NCI-H446 treated with DMSO at 0.1 percent for 48 hours (cell line): ENCODE measurements at places on chromosomes 4 and X.
A peak's percentile ranks its signal among the peaks of the same experiment; 100 is the strongest.

GRCh38 chr4:119190354-119190753 is 22.2 kb upstream of the USP53 start:
- no peak for DNase-seq

DNA sequence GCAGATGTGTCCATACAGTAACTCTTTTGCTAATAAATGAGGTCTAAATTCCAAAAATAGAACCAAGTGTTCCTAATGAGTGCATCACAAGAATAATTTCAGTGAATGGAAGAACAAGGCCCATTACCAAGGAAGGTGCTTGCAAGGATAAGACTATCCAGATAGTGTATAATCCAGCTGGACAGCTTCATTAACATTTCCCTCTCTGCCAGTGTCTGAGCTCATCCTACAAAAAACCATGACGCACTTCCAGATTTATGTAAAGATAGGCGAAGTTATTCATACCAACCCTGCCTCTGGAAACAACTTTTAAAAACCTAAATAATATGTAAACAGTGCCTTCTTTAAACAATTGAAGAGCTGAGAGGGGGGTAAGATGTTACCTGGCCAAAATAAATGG is 177.9 kb upstream of the STK26 start:
- no peak for DNase-seq

DNA sequence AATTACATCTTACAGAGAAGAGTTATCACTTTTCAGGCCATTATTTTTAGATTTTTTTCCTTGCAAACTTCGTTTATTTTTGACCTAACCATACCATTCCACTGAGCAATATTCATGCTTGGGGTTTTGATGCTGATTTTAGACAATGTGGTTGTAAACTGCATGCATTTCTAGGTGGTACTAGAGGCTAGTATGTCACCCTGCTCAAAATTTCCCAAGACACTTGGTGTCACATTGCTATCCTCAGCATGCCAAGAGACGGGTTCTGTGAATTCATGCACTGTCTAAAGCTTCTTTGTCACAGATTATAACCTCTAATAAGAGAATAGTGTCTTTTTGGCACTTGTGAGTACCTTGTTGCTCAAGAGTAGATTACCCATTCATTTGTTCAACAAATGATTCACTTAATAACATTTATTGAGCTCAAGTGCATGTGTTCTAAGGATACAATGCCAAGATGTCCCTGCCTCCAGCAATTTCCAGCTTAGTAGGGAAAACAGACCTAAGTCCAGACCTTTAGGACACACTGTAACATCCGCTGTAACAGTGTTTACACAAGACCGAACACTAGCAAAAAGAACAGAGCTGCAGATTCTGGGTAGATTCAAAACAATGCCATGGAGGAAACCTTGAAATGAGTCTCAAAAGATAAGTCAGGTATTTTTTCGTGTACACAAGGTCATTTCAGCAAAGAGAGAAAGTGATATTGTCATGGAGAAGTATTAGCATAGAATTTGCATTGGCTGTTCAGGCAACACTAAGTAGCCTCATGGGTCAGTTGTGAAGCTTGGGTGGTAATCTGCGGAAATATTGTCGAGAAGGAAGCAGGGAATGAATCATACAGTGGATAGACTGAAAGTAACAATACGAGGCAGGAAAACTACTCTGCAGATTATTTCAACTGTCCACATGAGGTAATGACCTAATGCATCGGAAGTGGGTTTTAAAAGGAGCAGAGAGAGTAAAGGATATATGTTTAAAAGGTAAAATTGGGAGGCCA is 515.1 kb upstream of the ZFP42 start:
- DNase-seq: no peak

DNA sequence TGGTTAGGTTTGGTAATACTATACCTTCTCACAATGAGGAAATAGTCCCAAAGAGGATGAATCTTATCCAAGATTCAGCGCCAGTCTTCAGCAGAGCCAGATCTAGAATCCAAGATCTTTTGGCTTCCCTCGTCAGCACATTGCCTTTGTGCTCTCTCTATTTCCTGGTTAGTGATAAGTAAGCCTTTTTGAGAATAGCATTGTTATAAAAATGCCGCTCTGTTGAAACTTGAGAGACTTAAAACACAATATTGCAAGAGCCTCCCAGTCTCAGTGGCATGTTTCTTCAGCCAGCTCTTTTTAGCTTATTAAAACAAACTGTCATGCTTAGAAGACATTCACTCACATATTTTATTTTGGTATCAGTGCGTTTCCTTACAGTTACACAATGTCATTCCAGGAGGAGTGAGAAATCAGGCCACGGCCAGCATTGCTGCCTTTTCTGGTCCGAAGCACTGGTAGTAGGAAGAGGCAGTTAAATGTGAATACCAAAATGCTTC is 141.4 kb downstream of the KLHL8 start:
- DNase-seq: no peak

- DNase-seq: peak; percentile 38
These were observed at the start of gene NUDT11 for GRCh38 chrX:51496501-51497291. TSS of gene NUDT11 (minus strand) at chrX:51496592. CDS start at chrX:51496444, 148 bp downstream.

- no peak for DNase-seq
These were observed 13.6 kb upstream of the CXCL2 start for GRCh38 chr4:74112399-74113105.

DNA sequence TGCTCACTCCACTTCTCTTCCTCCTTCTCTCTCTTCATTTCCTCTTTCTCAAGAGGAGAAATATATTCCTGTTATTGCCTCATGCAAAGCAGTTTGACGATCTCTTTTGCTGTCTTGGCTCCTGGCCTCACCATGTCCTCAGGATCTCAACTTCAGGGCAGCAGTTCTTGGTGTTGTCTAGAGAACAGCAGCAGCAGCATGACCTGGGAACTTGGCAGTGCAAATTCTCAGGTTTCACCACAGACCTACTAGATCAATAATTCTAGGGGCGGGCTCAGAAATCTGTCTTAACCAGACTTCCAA is 193.4 kb upstream of the EDNRA start:
- no peak for DNase-seq

DNA sequence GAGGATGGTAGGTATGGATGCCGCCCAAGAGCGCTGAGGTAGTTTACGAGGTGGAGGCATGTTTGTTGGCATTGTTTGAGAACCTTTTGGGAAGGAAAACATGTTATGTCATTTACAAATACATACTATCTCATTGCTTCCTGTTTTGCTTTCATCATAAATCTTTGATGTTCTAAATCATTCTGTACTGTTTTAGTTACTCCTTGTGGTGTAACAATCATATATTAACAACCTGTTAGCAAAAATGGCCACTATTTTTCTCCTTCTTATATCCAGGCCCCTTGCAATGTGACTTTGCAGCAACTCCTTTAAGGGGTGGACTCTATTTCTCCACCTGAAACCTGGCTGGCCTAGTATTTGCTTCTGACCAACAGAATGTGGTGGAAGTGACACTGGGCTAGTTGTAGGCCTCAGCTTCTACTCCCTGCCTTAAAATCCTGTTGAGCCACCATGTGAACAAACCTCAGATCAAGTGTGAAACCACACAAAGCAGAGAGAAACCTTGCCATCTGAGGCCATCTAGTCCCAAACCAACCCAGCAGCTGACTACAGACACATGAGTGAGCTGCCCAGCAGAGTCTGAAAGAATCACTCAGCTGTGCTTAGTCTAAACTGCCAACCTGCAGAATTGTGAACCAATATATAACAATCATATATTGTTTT is 15.8 kb upstream of the CXorf38 start:
- no peak for DNase-seq

DNA sequence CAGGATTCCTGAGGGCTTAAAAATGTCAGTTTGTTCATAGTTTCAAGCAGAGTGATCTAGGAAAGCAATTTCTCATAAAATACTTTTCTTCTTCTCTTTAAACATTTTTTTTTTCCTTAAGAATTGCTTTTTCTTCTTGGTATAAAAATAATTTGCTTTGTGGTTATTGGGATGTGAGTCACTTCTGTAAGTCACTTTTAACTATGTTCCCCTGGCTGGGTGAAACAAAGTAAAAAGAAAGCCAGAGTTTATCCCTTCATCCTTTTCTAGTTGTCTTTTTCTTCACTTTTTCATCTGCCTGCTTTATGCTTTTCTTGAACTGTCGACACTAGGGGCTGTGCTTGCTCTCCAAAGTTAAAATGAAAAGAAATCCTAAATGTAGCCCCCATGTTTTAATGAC is 33.5 kb downstream of the ARSJ start:
- no peak for DNase-seq

DNA sequence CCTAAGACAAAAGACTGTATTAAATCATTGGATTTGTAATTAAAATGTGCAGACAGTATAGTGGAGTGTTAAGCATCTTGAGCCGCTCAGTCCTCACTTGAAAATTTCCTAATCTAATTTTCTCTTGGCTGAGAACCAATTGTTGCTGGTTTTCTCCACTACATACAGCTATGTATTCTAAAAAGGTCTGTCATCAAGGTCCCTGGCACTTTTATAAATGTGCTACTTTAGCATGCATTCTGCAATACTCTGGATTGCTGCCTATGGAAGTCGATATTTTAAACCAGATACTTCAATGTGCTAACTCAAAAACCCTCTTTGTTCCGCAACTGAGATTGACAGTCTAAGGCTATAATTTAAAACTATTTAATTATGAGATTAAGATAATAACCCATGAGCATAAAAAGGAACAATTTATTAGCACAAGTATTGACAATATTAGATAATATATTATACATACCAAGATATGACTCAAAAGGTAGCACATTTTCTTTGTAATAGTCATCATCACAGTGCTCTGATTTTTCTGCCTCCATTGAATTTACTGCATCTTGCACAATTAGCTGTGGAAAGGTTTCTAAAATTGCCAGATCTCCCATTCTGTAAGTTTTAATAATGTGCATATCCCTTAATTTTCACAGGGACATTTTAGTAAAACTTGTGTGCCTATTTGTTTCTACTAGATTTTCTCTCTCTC is 815.1 kb downstream of the ADGRL3 start:
- DNase-seq: no peak

- no peak for DNase-seq
These were observed 238.6 kb downstream of the ADAMTS3 start for GRCh38 chr4:72330381-72330780.

DNA sequence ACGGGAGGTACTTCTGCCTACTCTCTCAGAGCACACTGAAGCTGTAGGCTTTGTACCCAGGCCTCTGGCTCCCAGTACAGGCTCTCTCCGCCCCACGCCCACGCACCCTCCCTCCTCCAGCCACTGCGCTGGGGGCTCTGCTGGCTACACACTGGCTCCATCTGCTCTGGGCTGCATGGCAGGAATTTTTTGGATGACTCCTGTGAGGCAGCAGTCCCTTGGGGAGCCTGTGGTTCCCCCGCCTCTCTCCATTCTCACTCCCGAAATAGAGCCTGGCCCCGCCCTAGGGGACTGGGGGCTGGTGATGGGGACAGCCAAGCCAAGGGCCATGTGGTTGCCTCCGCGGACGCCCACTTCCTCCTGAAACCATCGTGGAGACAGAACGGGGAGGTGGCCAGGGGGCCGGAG is 58.1 kb upstream of the ADRA2C start:
- DNase-seq: no peak

DNA sequence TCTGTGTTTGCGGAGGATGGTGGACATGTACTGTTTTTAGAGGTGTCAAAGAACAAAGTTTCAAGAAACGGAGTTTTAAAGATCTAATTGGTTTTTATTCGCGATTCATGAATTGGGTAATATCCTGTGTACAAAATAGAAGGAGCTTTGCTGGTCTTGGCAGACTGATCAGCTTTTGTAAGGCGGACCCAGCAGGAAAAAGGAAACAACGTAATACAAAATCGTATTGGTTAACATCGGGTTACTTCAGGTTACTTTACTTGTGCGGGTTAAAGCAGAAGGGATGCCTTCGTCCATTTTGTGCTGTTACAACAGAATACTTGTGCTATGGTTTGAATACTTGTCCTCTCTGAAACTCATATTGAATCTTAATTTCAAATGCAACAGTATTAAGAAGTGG is 11.4 kb upstream of the NYX start:
- DNase-seq: no peak

DNA sequence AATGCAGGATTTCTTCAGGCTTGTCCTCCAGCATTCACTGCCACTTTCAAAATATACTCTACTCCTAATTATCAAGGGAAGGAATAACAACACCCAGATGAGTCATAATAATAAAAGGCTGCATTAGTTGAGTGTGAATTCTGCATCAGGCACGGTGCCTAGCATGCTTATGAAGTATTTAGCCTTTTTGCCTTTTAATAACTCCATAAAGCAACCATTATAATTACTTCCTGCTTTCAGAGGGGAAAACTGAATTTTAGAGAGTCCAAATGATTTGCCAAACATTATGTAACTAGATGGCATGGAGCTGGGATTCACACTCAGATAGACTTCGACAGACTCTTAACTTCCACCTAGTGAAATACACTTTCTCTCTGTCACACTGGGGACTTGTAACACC is 2365.5 kb downstream of the PCDH7 start:
- no peak for DNase-seq

- DNase-seq: no peak
These were observed 54.6 kb downstream of the SPANXN3 start for GRCh38 chrX:143462696-143463095.

DNA sequence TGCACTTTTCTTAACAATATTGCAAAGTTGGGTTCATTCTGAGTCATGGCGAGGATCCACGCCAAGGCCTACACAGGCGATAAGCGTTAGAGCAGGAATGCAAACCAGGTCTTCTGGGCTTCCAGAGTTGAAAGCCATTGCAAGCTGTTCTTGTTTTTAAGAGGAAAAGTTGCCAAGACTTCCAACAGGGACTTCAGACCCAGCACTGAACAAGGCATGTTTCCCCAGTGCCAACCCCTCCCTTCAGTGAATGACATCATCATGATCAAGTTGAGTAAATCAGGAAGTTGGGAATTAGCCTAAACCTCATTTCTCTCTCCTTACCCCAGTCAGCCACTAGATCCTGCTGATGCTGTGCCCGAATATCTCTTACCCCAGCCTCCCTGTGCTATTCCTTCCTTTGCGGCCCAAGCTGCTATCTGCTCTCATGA is 355.1 kb downstream of the HS3ST1 start:
- DNase-seq: peak; percentile 97
